ENCODE measurements at places on chromosomes 13 and 19. TPM values are rescaled to one million over a fixed set of nuclear protein-coding genes. Genes with fewer than 3 reads are reported as not detected.

The PLIN5 gene
- 30.7 TPM for total RNA-seq

GRCh38 chr19:48405850-48406249 is 12.4 kb downstream of the GRIN2D start:
- no peak for DNase-seq
- no peak overlapping the region for H3K4me3 ChIP-seq
- no peaks in the 10 kb centered on the region for H3K27me3 ChIP-seq
- H3K36me3 ChIP-seq, result no peaks in the 10 kb centered on the region

- DNase-seq, result no peak
- H3K4me3 ChIP-seq, result no peak overlapping the region
- H3K27me3 ChIP-seq, result no peaks in the 10 kb centered on the region
- H3K36me3 ChIP-seq, result no peaks in the 10 kb centered on the region
Observed at GRCh38 chr13:30934381-30934780, 1.9 kb downstream of the TEX26 start.

DNA sequence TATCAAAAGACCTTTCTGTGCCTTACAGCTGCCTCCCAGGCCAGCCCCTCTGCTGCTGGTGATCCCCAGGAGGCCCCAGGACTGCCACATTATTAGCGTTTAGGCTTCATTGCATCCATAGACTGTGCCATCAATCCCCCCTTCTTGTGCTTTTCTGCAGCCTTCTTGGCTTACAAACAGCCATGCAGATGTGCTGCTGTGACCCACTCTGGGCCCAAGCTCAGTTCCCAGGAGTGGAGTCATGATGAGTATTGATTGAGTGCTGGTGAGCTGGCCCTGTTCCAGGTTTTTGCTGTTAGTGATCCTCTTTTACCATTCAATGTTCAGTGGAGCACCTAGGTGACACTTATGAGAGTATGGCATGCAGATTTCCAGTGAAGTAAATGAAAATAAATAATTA is 59.9 kb upstream of the SLAIN1 start:
- H3K4me1 ChIP-seq, result no peaks in the 10 kb centered on the region
- H3K27ac ChIP-seq, result no peak overlapping the region
- no peak overlapping the region for H3K4me3 ChIP-seq
- DNase-seq, result no peak

DNA sequence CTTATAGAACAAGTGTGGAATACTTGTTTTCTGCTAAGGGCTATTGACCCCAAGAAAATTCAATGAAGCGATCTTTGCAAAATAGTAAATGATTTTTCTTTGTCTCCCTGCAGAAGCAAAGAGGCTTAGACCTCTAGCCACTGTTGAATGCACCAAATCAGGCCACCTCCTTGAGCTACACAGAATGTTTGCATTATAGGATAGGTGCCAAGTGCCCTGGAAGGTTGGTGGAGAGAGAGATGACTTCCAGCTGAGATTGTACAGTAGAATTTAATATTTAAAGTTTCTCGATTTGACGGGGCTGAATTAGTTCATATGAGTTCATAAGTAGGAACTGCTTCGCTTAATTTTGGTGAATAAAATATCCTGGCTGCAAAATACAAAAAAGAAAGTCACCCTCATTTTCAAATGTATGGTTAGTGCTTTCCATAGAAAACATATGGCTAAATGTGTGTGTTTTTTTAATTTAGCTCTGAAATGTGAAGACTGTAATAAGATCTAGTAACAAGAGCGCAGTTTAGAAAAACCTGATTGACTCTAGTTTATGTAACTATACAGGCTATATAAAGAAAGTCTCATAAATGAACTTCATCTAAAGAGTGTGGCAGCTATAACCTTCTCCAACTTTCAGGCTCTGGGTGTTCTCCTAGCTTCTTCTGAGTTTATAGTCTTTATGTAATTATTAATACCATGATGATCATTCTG is 41.6 kb downstream of the LRCH1 start:
- peaks cover 55% of the 10 kb centered on the region for H3K4me1 ChIP-seq
- no peak for DNase-seq
- no peaks in the 10 kb centered on the region for H3K27me3 ChIP-seq
- H3K27ac ChIP-seq, result no peak overlapping the region

The NR1H2 gene
- 80.4 TPM for total RNA-seq

- no peak overlapping the region for H3K27ac ChIP-seq
- H3K27me3 ChIP-seq, result peaks cover 22% of the 10 kb centered on the region
- H3K36me3 ChIP-seq, result no peaks in the 10 kb centered on the region
- no peaks in the 10 kb centered on the region for H3K4me1 ChIP-seq
- H3K4me3 ChIP-seq, result no peak overlapping the region
Observed at GRCh38 chr19:45474606-45475521, 7.1 kb downstream of the FOSB start.
